ENCODE measurements at places on chromosomes 12 and 14. TPM values are rescaled to one million over a fixed set of nuclear protein-coding genes. Genes with fewer than 3 reads are reported as not detected.

Gene ACOT4
- total RNA-seq = 0.38 TPM

Gene RNASE7
- total RNA-seq = not detected

Gene TMX1
- 54.8 TPM for total RNA-seq

Gene PZP
- total RNA-seq = not detected

GRCh38 chr12:124713436-124714082 lies 146.1 kb upstream of the NCOR2 start:
- H3K27ac ChIP-seq = peak overlapping the region; percentile 48
- peak; percentile 90 for DNase-seq
- peaks cover 12% of the 10 kb centered on the region for H3K4me1 ChIP-seq
- peak overlapping the region; percentile 63 for H3K4me3 ChIP-seq
- no peaks in the 10 kb centered on the region for H3K27me3 ChIP-seq

DNA sequence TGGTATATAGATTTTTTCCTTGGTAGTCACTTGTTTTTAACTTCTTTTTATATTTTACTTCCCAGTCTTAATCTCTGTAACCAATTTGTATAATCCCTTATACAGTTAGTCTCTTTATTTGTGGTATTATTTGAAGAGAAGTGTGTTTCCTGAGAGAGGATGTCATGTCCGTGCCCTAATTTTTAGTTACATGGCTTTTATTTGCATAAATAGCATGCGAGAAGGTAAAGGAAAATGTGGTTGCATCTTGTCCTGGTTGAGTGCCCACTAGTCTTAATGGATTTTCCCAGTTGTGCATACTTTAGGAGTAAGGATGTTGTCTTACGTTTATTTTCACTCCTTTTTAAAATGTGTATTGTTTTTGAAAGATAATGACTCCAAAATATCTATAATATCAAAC lies 27.5 kb downstream of the RAP1B start:
- peaks cover 51% of the 10 kb centered on the region for H3K4me1 ChIP-seq
- H3K4me3 ChIP-seq = no peak overlapping the region
- no peak for DNase-seq

DNA sequence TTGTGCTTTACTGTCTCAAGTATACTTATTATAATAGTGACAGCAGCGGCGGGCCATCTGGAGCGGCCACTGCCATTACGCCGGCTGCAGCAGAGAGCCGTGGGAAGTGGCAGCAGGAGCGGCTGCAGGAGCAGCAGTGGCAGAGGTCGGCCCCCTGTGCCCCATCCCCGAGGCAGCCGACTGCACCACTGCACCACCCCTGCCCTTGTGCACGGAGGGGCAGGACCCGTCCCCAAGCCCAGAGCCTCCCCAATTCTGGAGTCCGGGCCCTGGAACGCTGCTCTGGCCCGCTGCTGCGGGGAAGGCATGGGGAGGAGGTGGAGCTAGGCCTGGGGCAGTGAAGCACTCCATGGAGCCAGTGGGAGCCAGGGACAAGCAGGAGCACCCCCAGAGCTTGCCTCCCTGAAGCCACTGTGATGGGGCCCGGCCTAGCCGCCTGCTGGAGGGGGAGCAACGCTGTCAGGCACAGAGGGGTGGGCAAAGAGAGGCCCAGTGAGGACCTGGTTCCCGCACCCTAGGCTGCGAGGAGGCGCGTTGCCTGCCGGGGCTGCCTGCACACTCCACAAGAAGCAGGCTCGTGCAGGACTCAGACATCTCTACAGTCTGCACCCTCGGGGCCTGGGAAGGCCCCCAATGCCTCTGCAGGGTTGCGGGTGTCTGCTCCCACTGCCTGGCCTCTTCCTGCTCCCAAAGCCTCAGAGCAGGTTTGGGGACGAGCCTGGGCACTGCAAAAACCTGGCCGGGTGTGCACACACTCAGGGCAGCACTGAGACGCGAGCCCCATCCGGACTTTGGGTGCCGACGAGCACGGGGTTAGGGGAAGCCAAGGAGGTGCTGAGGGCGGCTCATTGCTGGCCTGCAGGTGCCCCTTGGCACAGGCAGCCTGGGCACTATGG lies 74.2 kb upstream of the RASSF8 start:
- no peaks in the 10 kb centered on the region for H3K36me3 ChIP-seq
- H3K4me1 ChIP-seq = no peaks in the 10 kb centered on the region
- DNase-seq = no peak
- H3K4me3 ChIP-seq = no peak overlapping the region
- H3K27ac ChIP-seq = no peak overlapping the region

DNA sequence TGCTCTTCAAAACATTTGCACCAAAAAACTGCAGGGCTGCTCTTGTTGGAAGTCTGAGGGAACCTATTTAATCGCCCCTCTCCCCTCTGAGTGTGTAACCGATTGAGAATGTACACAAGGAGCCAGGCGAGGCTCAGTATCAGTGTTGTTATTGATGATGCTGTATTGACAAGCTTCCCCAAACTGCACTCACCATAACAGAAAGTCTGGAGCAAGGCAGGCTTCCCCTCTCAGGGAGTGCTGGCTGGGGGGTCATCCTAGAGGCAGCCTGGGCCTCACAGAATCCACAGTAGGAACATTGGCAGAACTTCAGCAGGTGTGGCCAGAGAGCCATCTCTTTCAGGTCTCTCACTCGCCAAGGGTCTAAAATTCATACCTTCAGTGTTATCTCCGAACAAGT lies 58.1 kb upstream of the TUNAR start:
- no peak for DNase-seq
- no peak overlapping the region for H3K27ac ChIP-seq
- H3K27me3 ChIP-seq = no peaks in the 10 kb centered on the region

DNA sequence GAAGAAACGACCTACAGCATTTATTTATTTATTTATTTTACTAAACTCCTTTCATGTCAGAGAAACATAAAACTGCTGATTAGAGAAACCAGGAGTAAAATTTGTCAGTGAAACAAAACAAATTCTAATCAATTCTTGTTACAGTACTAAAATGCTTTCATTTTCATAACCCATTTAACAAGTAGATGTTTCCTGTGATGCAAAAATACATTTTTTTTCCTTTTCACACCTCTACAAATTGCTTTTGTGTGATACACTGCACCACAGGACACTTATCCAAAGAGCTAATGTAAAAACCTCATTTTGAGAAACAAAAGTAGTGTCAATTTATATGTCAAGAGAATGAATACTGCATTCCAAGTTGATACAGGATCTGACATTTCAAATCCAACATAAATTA lies 155.1 kb downstream of the SYT1 start:
- no peak for DNase-seq
- no peaks in the 10 kb centered on the region for H3K36me3 ChIP-seq
- H3K27ac ChIP-seq = no peak overlapping the region
- H3K4me1 ChIP-seq = no peaks in the 10 kb centered on the region

DNA sequence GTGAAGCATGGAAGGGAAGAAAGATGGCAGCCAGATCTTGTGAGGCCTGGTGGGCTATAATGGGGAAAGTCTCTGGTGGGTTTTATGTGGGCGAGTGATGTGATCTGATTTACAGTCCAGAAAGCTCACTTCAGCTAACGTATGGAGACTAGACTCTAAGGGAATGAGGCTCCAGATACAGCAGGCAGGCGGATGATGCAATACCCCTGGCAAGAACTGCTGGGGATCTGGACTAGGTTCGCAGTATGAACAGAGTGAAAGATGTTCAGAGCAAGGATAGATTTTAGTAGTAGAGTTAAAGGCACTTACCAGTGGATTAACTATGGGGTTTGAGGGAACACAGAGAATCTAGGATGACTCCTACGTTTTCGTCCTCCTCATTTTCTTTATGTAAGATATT lies 253.1 kb downstream of the ANO2 start:
- peak; percentile 16 for DNase-seq
- no peaks in the 10 kb centered on the region for H3K27me3 ChIP-seq
- no peak overlapping the region for H3K4me3 ChIP-seq
- H3K27ac ChIP-seq = no peak overlapping the region
- H3K4me1 ChIP-seq = no peaks in the 10 kb centered on the region
- no peaks in the 10 kb centered on the region for H3K36me3 ChIP-seq

GRCh38 chr14:96693252-96693820 lies 103.8 kb upstream of the VRK1 start:
- no peaks in the 10 kb centered on the region for H3K4me1 ChIP-seq
- H3K27me3 ChIP-seq = no peaks in the 10 kb centered on the region
- no peak for DNase-seq
- H3K27ac ChIP-seq = no peak overlapping the region
- no peaks in the 10 kb centered on the region for H3K36me3 ChIP-seq

- H3K36me3 ChIP-seq = peaks cover 19% of the 10 kb centered on the region
- no peak overlapping the region for H3K4me3 ChIP-seq
- DNase-seq = no peak
- no peaks in the 10 kb centered on the region for H3K27me3 ChIP-seq
- peaks cover 25% of the 10 kb centered on the region for H3K4me1 ChIP-seq
Measured at GRCh38 chr14:88473791-88474190, 81.0 kb downstream of the PTPN21 start.
